GF-D8 (cell line): ENCODE measurements at places on chromosomes 12 and 14.

GRCh38 chr12:40378691-40379090, 153.9 kb downstream of the LRRK2 start:
- DNase-seq = no peak

DNA sequence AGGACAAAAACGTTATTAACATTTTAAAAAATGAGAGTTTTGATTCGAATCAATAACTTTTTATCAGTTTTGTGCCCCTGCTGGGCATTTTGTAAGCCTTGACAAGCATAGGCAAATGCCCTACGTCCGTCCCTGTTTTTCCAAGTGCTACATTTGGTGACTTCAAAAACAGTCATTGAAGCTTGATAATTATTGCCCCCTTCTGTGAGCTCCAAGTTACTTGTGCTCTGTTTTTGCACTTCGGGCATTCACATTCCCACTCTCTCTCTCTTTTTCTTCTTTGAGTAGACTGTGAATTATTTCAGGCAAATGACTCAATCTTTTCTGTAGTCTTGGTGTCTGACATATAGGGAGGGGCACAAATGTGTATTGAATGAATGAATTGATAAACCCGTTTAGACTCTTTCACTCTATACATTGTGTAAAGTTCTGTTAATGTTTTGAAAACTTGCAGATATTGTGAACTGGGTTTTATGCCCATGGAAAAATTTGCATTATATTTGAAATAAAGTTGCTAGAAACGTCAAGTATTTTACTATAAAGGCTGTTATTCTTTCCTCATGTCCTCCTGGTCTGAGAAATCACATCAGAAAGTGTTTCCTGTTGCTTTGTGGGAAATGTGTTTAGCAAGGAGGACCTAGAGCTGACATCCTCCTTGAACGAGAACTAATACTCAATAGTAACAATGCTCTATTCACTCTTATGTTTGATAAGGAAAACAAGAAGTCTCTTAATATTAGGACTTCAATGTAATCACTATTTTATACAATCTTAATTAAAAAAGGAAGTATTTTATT, 1.4 kb downstream of the APAF1 start:
- DNase-seq = no peak

DNA sequence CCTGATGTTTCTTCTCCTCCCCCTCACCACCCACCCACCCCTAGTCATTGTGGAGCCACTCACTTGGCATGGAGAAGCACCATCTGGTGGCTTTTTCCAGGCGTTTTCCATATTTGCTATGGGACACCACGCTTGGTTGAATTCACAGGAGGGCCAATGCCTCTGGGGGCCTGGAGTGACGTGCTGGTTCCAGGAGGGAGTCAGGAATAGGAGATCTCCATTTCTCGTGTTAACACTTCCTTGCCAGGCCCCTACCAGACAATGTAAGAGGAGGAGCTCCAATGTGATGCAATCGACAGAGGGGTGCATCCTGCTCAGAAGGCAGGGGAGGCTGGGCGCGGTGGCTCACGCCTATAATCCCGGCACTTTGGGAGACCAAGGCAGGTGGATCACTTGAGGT, 21.6 kb upstream of the TESC start:
- no peak for DNase-seq

DNA sequence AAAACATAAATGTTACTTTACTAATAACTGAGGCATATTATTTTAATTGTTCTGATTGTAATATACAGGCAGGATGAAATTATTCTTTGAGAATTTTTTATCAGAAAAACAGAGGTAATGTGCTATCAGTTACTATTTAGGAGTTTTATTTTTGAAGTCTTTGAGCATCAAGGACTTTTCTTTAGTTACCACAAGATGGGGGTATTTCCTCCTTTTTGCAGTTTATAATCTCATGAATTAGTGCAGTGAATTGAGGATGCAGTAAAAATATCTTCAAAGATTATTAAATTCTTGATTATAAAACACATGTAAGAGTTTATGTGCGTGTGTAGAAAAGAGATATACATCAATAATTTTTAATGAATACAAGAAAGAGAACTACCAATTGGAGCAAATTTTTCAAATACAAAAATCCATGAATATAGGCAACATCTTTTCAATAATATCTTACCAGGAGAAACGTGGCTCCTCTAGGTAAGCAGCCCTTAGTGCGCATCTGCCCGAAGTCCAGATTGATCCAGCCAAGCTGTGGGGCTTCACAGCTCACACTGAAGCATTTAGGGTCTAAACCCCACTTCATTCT, 71.6 kb downstream of the ERGIC2 start:
- no peak for DNase-seq

DNA sequence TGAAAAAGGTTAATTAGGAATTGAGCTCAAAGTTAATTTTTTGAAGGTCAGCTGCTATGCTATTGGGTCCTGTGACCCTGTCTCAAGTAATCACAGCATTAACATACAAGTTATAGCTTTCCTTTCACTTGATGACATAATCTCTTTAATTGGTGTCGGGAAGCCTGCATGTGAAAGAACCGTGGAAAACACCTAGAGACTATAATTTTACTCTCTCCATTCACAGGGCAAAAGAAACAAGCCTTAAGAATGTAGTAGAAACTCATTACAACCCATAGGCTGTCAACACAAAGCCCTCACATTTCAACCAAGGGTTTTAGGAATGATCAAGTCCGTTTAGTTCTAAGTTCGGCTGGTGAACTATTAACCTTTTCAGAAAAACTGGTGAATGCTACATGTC, 104.4 kb downstream of the PPM1A start:
- no peak for DNase-seq
